ENCODE measurements at places on chromosomes 2 and 18. TPM values are rescaled to one million over a fixed set of nuclear protein-coding genes. Genes with fewer than 3 reads are reported as not detected.

DNA sequence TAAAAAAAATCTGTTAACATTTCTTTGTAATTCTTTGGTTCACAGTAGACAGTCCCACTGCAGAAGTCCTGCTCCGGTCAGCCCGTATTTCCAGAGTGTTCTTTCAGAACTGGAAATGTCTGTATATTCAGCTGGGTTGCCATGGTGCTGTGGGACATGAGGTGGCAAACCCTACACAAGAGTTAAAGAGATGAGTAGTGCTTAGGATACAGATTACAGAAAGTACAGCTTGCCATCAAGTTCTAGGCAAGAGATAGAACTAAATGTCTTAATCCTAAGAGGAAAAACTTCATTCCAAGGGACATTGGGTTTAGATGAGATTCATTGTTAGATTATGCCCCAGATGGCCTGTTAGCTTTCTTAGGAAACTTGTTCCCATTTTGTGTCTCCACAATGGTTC is 60.1 kb downstream of the FMNL2 start:
- peaks cover 8% of the 10 kb centered on the region for H3K4me1 ChIP-seq
- no peak for DNase-seq
- no peak overlapping the region for H3K4me3 ChIP-seq
- H3K27ac ChIP-seq = no peak overlapping the region

DNA sequence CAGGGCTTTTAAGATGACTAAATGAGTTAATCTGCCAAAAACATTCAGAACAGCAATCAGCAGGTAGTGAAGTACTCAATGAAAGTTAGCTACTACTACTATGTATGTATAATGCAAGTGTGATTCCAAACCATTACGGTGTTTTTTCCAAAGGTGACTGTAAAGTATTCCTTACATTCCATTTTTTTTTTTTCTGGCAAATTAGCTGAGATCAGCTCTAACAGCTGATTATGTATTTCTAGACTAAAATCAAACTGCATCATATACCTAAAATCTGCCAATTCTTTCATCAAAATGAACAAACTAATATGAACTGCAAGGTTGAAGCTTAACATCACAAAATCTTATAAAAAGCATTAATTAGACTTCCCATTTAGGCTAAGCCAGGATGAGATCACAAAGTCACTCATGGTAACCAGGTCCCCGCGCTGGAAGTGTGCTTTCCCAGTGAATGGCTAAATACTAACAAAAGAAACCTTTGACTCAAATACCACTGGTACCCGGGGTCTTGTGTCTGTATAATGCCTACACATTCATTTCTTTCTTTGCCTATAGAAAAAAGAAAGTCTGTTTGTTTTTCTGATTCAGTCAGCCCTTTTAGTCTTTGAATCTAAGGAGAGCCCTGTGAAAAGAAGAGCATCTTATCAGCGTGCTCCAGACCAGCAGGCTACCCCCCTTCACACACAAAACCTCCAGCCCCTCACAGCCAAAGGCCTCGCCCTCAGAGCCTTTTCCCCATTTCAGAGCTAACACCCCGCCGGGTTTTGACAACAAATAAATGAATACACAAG is 88.3 kb downstream of the RBMS1 start:
- H3K27ac ChIP-seq = no peak overlapping the region
- peaks cover 16% of the 10 kb centered on the region for H3K27me3 ChIP-seq
- peak overlapping the region; percentile 3 for H3K4me3 ChIP-seq
- peaks cover 4% of the 10 kb centered on the region for H3K4me1 ChIP-seq
- no peak for DNase-seq
- no peaks in the 10 kb centered on the region for H3K36me3 ChIP-seq

GRCh38 chr2:208407667-208408066 is 1.1 kb downstream of the PTH2R start:
- peaks cover 5% of the 10 kb centered on the region for H3K4me1 ChIP-seq
- H3K4me3 ChIP-seq = no peak overlapping the region
- no peak overlapping the region for H3K27ac ChIP-seq
- H3K36me3 ChIP-seq = no peaks in the 10 kb centered on the region

DNA sequence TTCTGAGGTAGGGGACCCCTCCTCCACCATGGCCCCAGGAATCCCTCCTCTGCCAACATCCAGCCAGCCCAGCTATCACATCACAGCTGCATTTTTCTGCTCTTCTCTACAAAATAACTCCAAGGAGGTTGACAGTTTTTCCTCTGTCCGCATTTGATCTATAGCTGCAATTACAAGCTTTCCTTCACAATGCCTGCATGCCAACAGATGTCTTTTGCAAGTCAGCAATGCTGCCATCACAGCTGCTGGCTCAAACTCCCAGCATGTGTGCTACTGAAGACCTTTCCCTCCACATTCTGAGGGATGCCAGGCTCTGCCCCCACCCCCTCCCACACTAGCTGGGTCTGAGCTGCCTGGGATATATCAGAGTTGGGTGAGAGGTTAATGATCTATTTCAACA is 51.7 kb downstream of the MCFD2 start:
- no peak overlapping the region for H3K4me3 ChIP-seq
- H3K27me3 ChIP-seq = no peaks in the 10 kb centered on the region
- H3K27ac ChIP-seq = no peak overlapping the region
- no peak for DNase-seq
- no peaks in the 10 kb centered on the region for H3K4me1 ChIP-seq

GRCh38 chr2:47221946-47222345 is 66.8 kb upstream of the STPG4 start:
- DNase-seq = no peak
- no peak overlapping the region for H3K4me3 ChIP-seq
- no peaks in the 10 kb centered on the region for H3K36me3 ChIP-seq
- peaks cover 1% of the 10 kb centered on the region for H3K4me1 ChIP-seq

- H3K27me3 ChIP-seq = no peaks in the 10 kb centered on the region
- DNase-seq = no peak
- H3K27ac ChIP-seq = no peak overlapping the region
- H3K4me1 ChIP-seq = peaks cover 44% of the 10 kb centered on the region
- H3K4me3 ChIP-seq = no peak overlapping the region
- no peaks in the 10 kb centered on the region for H3K36me3 ChIP-seq
Measured at GRCh38 chr18:48942086-48942485, 8.7 kb downstream of the SMAD7 start.

DNA sequence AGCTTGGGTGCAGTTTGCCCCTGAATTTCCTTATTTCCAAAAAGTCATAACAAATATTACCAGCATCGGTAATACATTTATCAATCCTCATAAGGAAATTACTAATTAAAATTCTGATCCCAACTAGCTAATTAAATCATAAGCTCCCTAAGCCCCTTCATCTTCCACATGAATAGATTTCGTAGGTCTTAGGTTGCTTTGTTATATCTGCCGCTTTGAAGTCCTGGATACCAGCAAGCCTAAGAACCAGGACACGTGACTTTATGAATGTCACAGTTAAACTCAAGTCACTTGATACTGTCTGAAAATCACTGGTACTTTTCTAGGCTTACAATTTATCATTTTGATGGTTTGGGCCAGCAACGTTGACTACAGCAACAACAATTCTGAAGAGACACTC is 134.8 kb upstream of the CAVIN2 start:
- H3K27ac ChIP-seq = no peak overlapping the region
- peaks cover 13% of the 10 kb centered on the region for H3K4me1 ChIP-seq
- no peak for DNase-seq
- no peak overlapping the region for H3K4me3 ChIP-seq
- no peaks in the 10 kb centered on the region for H3K27me3 ChIP-seq

DNA sequence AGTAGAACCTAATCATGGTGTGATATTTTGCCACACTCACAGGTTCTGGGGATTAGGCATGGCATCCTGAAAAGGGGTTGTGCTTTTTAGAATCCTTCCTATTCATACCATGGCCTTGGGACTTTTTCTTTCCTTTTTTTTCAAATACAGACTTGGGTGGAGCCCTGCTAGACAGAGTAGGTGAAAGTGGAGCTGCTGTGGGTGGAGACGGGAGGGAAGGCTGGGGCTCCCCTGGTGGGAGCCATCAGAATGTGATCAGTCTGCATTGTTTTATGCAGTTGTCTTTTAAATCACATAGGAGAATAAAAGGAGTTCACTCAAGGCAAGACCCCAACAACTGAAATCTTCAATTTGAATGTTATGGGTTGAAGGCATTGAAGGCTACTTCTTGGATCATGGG is 130.2 kb downstream of the VAPA start:
- H3K4me3 ChIP-seq = no peak overlapping the region
- no peaks in the 10 kb centered on the region for H3K27me3 ChIP-seq
- H3K27ac ChIP-seq = no peak overlapping the region
- no peaks in the 10 kb centered on the region for H3K36me3 ChIP-seq
- H3K4me1 ChIP-seq = no peaks in the 10 kb centered on the region

- H3K27ac ChIP-seq = no peak overlapping the region
- DNase-seq = no peak
- H3K36me3 ChIP-seq = no peaks in the 10 kb centered on the region
Measured at GRCh38 chr2:12932192-12932591, 215.5 kb downstream of the TRIB2 start.

CKAP2L gene
- total RNA-seq = 20.7 TPM

DNA sequence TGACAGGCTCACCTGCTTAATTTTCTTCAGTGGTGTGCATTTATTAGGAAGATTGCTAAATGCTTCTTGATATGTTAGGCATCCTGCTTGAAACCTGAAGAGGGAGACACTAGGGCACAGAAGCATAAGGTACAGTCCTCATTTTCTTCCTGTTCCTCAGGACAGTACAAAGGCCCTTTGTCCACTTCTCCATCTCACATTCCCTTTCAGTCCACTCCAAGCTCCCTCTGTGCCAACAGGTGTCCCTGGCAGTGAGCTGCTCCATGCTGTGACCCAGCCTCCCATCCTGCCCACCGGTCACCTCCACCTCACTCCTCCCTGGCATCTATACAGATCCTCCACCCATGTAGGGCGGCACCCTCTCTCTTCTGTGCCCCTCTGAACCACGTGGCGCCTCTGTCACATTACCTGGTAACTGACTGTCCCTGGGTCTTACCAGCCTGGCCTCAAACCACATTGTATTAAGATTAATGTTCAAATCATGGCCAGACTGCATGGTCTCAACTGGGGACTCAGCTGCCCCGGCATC is 162.8 kb downstream of the VAPA start:
- H3K36me3 ChIP-seq = no peaks in the 10 kb centered on the region
- DNase-seq = no peak
- no peak overlapping the region for H3K4me3 ChIP-seq

DNA sequence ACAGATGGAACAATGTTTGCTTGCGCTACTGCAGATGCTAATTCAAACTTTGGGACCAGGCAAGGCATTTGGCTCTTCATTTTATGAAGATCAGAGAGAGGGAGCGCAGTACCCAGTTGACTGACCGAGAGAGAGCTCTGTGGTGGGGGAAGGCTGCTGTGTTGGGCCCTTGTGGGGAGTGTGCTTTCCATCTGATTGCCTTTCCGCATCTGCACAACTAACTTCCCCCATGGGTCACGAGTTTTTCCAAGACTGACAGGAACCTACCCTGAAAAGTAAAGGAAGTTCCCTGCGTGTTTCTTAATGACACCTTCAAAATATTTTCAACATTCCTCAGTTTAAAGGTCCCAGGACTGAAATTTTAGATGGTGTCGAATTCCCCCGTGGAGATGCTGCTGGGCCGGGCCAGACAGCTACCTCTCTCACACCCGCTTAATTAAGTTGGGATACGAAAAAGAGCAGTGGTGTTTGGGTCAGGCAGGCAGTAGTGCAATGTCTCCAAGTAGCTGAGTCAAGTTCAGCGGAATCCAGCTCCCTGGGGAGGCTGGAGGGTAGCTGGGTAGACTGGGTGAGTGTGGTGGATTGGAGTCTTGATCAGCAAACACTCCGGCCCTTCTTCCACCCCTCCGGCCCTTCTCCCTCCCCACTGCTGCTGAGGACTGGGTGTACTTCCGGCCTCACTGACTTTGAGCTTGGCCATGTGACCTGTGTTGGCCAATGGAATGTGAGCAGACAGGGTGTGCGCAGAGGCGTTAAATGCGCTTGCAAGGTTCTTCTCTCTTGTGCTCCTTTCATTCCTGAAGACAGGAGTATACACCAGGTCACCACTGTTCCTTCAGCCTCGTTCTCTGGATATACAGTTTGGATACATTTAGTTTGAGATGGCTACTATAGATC is 2.3 kb upstream of the ARHGAP25 start:
- H3K4me3 ChIP-seq = no peak overlapping the region
- no peaks in the 10 kb centered on the region for H3K27me3 ChIP-seq
- no peak overlapping the region for H3K27ac ChIP-seq
- DNase-seq = no peak

GRCh38 chr2:16102976-16103380 is 162.6 kb downstream of the MYCN start:
- no peak overlapping the region for H3K27ac ChIP-seq
- no peaks in the 10 kb centered on the region for H3K27me3 ChIP-seq
- H3K4me3 ChIP-seq = no peak overlapping the region
- H3K4me1 ChIP-seq = peaks cover 27% of the 10 kb centered on the region

G6PC2 gene
- total RNA-seq = not detected

- no peaks in the 10 kb centered on the region for H3K27me3 ChIP-seq
- no peak overlapping the region for H3K27ac ChIP-seq
- H3K4me3 ChIP-seq = no peak overlapping the region
- H3K36me3 ChIP-seq = no peaks in the 10 kb centered on the region
- DNase-seq = no peak
Measured at GRCh38 chr18:59536166-59536565, 161.1 kb downstream of the CCBE1 start.

GRCh38 chr2:7634409-7634808 is 717.2 kb downstream of the RNF144A start:
- no peak for DNase-seq
- no peaks in the 10 kb centered on the region for H3K27me3 ChIP-seq
- no peaks in the 10 kb centered on the region for H3K36me3 ChIP-seq
- H3K4me1 ChIP-seq = no peaks in the 10 kb centered on the region
- no peak overlapping the region for H3K4me3 ChIP-seq
- H3K27ac ChIP-seq = no peak overlapping the region

GRCh38 chr2:103773884-103774283 is 1012.1 kb downstream of the TMEM182 start:
- H3K27ac ChIP-seq = no peak overlapping the region
- H3K4me3 ChIP-seq = no peak overlapping the region
- H3K4me1 ChIP-seq = no peaks in the 10 kb centered on the region
- H3K27me3 ChIP-seq = no peaks in the 10 kb centered on the region

DNA sequence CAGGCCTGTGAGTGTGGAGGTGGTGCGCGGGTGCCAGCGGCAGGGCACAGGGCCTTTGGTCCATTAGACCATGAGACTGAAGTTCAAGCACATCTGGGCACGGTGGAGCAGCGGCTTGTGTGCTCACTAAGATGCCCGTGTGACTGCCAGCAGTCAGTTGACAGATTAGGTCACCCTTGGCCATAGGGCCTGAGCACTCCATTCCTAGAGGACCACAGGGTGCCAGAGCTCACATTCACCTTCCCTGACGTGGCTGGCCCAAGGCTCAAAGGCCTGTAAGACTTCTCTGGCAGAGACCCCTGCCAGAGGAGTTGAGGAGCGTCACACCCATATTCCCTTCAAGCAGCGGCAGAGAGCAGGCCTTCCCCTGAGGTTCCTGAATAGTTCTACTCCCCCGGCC is 650 bp downstream of the LHCGR start:
- DNase-seq = no peak
- no peaks in the 10 kb centered on the region for H3K36me3 ChIP-seq
- no peak overlapping the region for H3K27ac ChIP-seq
- peaks cover 8% of the 10 kb centered on the region for H3K27me3 ChIP-seq
- H3K4me1 ChIP-seq = peaks cover 3% of the 10 kb centered on the region

GRCh38 chr2:79977792-79978191 is 326.8 kb downstream of the LRRTM1 start:
- DNase-seq = no peak
- H3K27me3 ChIP-seq = no peaks in the 10 kb centered on the region
- no peak overlapping the region for H3K27ac ChIP-seq
- no peaks in the 10 kb centered on the region for H3K36me3 ChIP-seq
- H3K4me1 ChIP-seq = peaks cover 25% of the 10 kb centered on the region

GRCh38 chr18:74155276-74155675 is 7.0 kb downstream of the TIMM21 start:
- peaks cover 28% of the 10 kb centered on the region for H3K36me3 ChIP-seq
- no peak overlapping the region for H3K27ac ChIP-seq

DUSP28 gene
- total RNA-seq = 2.1 TPM

RFTN2 gene
- total RNA-seq = 2.4 TPM

DPP10 gene
- total RNA-seq = 5.4 TPM

Data from H1 (cell line).